Ascending aorta (tissue), 2 donors: ENCODE measurements at places on chromosomes 5 and 9. TPM values are rescaled to one million over a fixed set of nuclear protein-coding genes. Genes with fewer than 3 reads are reported as not detected.

- H3K27me3 ChIP-seq = no peaks in the 10 kb centered on the region
- H3K4me1 ChIP-seq = no peaks in the 10 kb centered on the region
- no peak overlapping the region for H3K27ac ChIP-seq
- no peak for DNase-seq
- H3K36me3 ChIP-seq = no peaks in the 10 kb centered on the region
Observed at GRCh38 chr9:90868555-90868954, 66.9 kb downstream of the SYK start.

- H3K27ac ChIP-seq = no peak overlapping the region
- DNase-seq = no peak
Observed at GRCh38 chr5:151612689-151613427, 21.7 kb upstream of the FAT2 start.

DNA sequence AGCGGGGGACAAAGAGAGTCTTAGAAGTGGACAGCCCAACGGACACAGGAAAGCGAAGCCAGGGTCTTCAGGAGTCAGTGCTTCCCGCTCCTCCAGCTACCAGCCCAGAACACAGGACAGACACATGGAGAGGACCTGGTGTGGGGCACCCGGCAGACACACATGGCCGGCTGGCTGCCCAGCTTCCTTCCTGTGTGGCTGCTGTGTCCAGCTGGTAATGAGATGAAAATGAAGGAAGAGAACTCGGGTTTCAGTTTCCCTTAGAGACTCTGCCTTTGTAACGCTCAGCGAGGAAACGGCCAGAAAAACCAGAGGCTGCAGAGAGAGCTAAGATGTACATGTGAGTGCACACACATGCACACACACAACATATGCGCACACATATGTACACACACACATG, 87.5 kb downstream of the SECISBP2 start:
- no peak for DNase-seq
- peaks cover 5% of the 10 kb centered on the region for H3K36me3 ChIP-seq
- H3K4me1 ChIP-seq = no peaks in the 10 kb centered on the region
- no peaks in the 10 kb centered on the region for H3K27me3 ChIP-seq
- no peak overlapping the region for H3K27ac ChIP-seq
- no peak overlapping the region for H3K4me3 ChIP-seq

GRCh38 chr5:2024986-2025721, 142.4 kb upstream of the IRX4 start:
- DNase-seq = no peak
- no peaks in the 10 kb centered on the region for H3K27me3 ChIP-seq

DNA sequence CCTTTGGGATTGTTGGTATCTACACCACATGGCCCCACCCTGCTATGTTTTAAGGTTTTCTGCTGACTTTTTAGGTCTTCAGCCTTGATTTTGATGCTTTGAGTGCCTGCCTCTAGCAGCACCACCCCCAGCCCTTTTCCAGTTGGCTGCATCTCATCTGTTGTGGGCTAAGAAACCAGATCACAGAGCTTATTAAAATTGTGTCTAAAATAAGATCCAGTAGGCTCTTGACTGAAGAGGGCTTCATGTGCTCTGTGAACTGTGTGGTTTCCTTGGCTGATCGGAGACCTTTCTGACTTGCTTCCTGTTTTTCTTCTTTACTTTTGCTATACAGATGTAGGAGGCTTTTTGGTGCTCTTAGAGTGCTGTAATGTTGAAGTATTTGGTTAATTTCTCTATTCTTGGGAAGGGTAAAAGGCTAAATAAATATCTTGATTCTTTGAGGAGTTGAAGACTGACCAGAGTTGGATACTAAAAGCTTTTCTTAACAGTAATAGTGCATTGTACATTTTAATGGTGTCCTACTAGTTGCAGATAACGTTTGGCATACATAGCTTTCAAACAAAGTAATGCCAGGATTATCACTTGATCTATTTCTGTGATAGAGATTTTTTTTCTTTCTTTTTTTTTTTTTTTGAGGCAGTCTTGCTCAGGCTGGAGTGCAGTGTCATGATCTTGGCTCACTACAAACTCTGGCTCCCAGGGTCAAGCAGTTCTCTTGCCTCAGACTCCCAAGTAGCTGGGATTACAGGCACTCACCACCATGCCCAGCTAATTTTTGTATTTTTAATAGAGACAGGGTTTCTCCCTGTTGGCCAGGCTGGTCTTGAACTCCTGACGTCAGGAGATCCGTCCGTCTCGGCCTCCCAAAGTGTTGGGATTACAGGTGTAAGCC, 4.5 kb downstream of the UBE2D2 start:
- peaks cover 6% of the 10 kb centered on the region for H3K36me3 ChIP-seq
- no peak for DNase-seq
- H3K4me1 ChIP-seq = peaks cover 12% of the 10 kb centered on the region
- peak overlapping the region; percentile 21 for H3K4me3 ChIP-seq
- no peaks in the 10 kb centered on the region for H3K27me3 ChIP-seq
- no peak overlapping the region for H3K27ac ChIP-seq

DNA sequence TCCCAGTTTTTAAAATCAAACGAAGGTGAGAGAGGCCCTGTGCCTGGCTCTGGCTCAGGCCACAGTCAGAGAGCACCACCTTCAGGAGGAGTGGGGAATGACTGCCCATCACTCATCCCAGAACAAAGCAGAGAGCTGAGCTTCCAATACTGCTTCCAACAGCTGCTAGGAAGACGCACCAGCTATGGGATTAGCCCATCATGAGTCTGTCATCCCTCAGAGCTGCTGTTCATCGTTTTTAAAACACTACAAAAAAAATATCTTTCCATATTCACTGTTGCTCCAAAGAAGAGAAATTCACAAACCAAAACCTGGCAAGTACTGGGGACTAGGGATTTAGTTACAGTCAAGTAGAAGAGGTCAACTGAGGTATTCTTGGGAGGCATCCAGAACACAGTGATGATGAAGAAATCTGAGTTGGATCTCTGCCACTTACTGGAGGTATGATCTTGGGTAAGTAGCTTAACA, 102.4 kb downstream of the CDK5RAP2 start:
- H3K4me1 ChIP-seq = no peaks in the 10 kb centered on the region
- DNase-seq = peak; percentile 72
- H3K4me3 ChIP-seq = no peak overlapping the region
- no peak overlapping the region for H3K27ac ChIP-seq
- no peaks in the 10 kb centered on the region for H3K27me3 ChIP-seq
- H3K36me3 ChIP-seq = peaks cover 5% of the 10 kb centered on the region

DNA sequence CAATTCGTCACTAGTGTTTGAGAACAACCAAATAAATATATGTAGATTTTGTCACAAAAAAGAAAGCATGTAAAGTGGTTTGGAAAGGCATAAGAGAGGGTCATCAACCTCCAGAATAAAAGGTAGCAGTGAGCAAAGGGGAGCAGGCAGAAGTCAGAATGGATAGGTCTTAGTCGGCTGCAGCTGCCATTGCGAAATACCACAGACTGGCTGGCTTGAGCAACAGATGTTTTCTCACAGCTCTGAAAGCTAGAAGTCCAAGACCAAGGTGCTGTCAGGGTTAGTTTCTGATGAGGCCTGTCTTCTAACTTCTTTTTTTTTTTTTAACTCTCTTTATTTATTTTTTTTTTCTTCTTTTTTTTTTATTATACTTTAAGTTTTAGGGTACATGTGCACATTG, 208.1 kb upstream of the PIK3R1 start:
- H3K27me3 ChIP-seq = no peaks in the 10 kb centered on the region
- no peaks in the 10 kb centered on the region for H3K36me3 ChIP-seq
- H3K4me1 ChIP-seq = no peaks in the 10 kb centered on the region
- no peak for DNase-seq
- no peak overlapping the region for H3K4me3 ChIP-seq

DNA sequence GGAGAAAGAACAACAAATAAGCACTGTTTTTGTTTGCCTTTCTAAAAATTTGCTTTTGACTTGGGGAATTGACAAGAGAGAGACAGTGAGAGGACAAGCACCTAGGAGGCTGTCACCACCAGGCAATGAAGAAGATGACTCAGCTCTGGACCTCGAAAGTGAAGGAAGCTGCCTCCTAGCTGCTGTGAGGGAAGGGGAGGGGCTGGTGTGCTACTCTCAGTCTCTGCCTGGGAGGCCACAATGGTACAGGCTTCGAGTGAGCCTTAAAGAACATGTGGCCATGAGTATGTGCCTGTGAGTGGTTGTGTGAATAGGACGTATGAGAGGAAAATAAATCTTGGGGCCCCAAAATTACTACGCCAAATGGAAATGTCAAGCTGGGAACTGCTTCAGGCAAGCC, 7.1 kb upstream of the PLK2 start:
- no peaks in the 10 kb centered on the region for H3K36me3 ChIP-seq
- no peaks in the 10 kb centered on the region for H3K4me1 ChIP-seq
- H3K4me3 ChIP-seq = no peak overlapping the region
- DNase-seq = no peak

- H3K36me3 ChIP-seq = no peaks in the 10 kb centered on the region
- H3K4me1 ChIP-seq = no peaks in the 10 kb centered on the region
Observed at GRCh38 chr5:9604416-9604815, 25.7 kb downstream of the TAS2R1 start.

GRCh38 chr5:9500625-9501024, 45.2 kb downstream of the SEMA5A start:
- no peaks in the 10 kb centered on the region for H3K4me1 ChIP-seq
- H3K27me3 ChIP-seq = no peaks in the 10 kb centered on the region
- H3K27ac ChIP-seq = no peak overlapping the region
- DNase-seq = no peak
- no peak overlapping the region for H3K4me3 ChIP-seq

DNA sequence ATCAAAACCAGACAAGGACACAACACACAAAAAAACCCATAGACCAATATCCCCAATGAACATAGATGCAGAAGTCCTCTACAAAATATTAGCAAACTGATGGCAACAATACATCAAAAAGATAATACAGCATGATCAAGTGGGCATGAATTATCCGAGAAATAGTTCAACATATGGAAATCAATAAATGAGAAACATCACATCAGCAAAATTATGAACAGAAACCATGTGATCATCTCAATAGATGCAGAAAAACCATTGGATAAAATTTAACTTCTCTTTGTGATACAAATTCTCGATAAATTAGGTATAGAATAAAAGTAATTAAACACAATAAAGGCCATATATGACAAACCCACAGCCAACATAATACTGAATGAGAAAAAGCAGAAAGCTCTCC, 69.6 kb downstream of the C9 start:
- no peaks in the 10 kb centered on the region for H3K36me3 ChIP-seq
- H3K27me3 ChIP-seq = no peaks in the 10 kb centered on the region
- no peak for DNase-seq
- H3K27ac ChIP-seq = no peak overlapping the region

GRCh38 chr9:95494416-95495371, 22.1 kb downstream of the PTCH1 start:
- H3K4me1 ChIP-seq = no peaks in the 10 kb centered on the region
- H3K27me3 ChIP-seq = no peaks in the 10 kb centered on the region
- no peak for DNase-seq
- H3K4me3 ChIP-seq = no peak overlapping the region
- peaks cover 3% of the 10 kb centered on the region for H3K36me3 ChIP-seq

DNA sequence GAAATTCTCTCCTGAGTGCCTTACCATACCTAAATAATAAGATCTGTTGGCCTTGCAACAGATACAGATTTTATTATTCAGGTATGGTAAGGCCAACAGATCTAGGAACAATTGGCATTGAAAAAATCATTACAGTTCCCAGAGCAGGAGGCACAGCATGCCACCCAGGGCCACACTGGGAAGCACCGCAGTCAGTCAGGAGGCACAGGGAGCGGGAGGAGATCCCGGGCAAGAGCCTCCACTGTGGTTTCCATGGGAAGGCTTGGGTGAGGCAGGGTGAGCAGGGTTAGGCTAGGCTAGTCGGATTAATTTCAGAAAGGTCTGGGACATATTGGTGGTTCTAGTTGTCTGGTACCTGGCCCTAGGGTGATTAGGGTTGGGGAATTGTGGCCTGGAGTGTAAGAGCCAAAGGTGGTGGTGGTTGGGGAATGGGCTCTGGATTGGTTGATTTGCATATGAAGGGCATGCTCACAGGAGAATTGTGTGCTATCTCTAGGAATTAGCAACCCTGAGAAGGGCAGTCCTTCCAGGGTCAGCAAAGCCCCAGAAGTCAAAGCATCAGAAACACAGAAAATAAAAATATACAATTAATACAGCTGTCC, 111.4 kb downstream of the PDE8B start:
- no peak overlapping the region for H3K27ac ChIP-seq
- H3K27me3 ChIP-seq = no peaks in the 10 kb centered on the region
- H3K4me3 ChIP-seq = no peak overlapping the region
- DNase-seq = no peak
- H3K36me3 ChIP-seq = no peaks in the 10 kb centered on the region

DNA sequence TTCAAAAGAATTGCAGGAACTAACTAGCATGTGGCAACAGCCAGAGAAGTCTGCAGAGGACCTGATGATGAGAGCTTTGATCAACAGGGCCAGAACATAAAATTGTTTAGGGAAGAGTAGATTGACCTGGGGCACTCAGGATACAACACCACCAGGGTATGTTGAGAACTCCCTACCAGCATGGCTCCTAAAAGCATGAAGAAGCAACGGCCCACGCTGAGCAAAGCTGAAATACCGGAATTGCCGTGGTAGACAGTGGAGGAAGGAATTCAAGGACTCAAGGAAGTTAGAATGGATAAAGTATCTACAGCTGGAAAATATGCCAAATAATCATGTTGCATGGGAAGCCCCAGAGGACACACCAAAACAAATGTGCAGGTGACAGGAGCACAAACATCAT, 31.6 kb downstream of the DROSHA start:
- H3K27me3 ChIP-seq = no peaks in the 10 kb centered on the region
- no peaks in the 10 kb centered on the region for H3K4me1 ChIP-seq
- no peak for DNase-seq
- H3K27ac ChIP-seq = no peak overlapping the region
- peaks cover 89% of the 10 kb centered on the region for H3K36me3 ChIP-seq

The BHMT2 gene
- total RNA-seq = 2.9 TPM

The TNC gene
- total RNA-seq = 137 TPM

The PAM gene
- 940 TPM for total RNA-seq

The ABLIM3 gene
- 25.8 TPM for total RNA-seq

The ARL14EPL gene
- not detected for total RNA-seq

The SPATA31A3 gene
- total RNA-seq = not detected

The FOXD4L6 gene
- not detected for total RNA-seq

The ATOX1 gene
- total RNA-seq = 179 TPM

The MARCHF3 gene
- 22.6 TPM for total RNA-seq

The PCDHGC4 gene
- 59.3 TPM for total RNA-seq

The ALDH1A1 gene
- total RNA-seq = 43.9 TPM

The BARX1 gene
- total RNA-seq = not detected

The CRHBP gene
- total RNA-seq = 0.32 TPM

The PRR7 gene
- 18.1 TPM for total RNA-seq
